ENCODE measurements at places on chromosomes 7 and 10.
A peak's percentile ranks its signal among the peaks of the same experiment; 100 is the strongest.

GRCh38 chr7:148804343-148805235 is 79.5 kb downstream of the EZH2 start:
- DNase-seq: no peak

GRCh38 chr10:11165591-11166543 is 148.2 kb downstream of the CELF2 start:
- peak; percentile 74 for DNase-seq

- DNase-seq: no peak
These were observed 55.1 kb upstream of the ITGB8 start for GRCh38 chr7:20275637-20276036.

DNA sequence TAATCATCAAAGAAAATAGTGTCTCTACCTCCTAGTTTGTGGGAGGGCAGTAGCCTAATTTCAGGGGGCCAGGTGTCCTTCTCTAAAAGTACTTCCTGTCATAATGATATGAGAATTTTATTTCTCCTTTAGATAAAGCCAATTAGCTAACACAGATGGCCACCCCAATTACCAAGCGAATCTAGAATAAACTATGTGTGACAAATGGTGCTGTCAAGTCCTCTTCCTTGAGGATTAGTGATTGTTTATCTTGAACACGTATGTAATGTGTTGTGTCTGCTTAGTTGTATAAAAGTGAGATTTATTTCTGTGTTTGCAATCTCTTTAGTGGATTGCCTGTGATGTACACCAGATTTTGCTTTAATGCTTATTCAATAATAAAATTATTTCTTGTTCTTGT is 1120.0 kb downstream of the SORCS1 start:
- DNase-seq: no peak

- DNase-seq: peak; percentile 14
These were observed 118.5 kb downstream of the AMPH start for GRCh38 chr7:38512704-38513103.

- no peak for DNase-seq
These were observed 238.2 kb downstream of the BUB3 start for GRCh38 chr10:123392182-123392963.

DNA sequence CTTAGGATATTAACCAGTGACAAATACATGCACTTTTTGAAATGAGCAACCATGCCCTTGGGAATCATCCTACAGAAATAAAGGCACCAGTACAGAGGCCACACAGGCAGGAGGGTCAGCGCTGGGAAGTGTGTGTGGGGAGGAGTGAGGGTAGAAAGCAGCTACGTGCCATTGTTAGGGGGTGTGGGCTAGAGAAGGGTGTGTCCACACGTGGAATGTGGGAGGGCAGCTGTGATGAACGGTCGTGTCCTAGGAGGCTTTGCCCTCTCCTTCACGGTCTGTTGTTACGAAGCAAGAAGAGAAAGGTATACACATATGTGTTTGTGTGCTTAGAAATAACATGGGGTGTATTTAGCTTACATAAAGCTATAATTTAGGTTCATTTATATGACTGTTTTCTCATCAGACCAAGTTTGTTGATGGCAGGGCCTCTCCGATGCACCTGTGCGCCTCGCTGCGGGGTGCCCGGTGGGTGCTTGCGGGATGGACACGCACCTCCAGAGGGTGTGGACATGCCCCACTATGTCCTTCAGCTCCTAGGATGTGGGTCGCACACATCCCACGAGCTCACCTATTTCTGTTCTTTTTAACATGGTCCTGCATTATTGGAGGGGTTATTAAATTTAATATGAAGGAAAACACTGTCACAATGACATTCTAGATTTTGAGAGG is 16.9 kb upstream of the GET4 start:
- DNase-seq: no peak

GRCh38 chr7:34155220-34155908 is 250.0 kb downstream of the BMPER start:
- no peak for DNase-seq

DNA sequence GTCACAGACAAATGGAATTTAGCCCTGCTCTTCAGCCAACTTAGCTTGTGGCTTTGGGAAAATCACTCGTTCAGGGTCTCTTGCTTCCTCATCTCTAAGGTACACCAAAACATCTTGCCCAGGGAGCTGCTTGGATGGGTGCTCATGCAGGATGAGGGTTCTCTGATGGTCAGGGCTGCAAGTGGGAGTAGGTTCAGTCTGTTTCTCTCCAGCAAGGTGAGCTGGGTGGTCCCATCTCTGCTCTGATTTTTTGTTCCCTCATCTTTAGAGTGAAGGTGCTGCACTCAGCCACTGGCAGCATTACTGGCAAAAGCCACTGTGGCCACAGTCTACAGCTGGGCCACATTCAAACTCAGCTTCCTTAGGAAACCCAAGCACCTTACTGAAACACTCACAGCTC is 149.9 kb upstream of the GPR26 start:
- no peak for DNase-seq

GRCh38 chr7:34087892-34088891 is 182.9 kb downstream of the BMPER start:
- DNase-seq: peak; percentile 63

- no peak for DNase-seq
These were observed 9.1 kb downstream of the CREB3L2 start for GRCh38 chr7:137992550-137993394.

DNA sequence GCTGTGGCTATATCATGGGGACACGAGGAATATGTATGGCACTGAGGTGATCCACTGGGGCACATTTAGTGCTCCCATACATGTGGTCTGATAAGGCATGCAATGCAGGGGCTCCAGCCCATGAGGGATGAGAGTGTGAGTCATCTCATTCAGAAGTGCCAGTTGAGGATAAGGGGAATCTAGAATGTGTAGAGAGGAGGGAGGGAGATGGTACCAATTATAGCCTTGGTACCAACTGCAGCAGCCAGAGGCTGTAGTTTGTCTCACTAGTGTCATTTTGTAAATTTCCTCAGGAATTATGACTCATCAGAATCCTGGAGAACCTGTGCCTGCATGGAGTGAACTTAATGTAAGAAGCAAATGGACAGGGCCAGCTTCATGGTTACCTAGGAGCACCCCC is 46.2 kb downstream of the LAMB4 start:
- no peak for DNase-seq

DNA sequence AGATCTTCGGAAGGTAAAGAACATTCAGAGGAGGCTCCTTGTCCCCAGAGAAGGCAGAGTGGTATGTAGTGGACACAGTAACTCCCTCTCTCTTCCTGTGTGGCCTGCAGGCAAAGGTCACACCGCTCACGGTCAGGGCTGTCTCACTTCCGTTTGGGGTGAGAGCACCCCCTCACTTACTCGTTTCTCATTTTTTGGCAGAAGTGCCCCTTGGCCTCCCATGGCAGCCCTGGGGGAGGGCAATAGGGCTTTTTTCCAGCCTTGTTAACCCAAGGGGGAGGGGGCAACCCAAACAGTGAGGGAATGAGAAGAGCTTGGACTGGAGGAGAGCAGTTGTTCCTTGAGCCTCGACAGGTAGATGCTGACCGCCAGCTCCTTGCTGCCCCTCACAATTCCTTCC is 31.8 kb upstream of the SRGN start:
- no peak for DNase-seq
